ENCODE measurements at places on chromosomes 12 and 14.

GRCh38 chr12:18824287-18824686, 86.4 kb downstream of the CAPZA3 start:
- no peak for DNase-seq

DNA sequence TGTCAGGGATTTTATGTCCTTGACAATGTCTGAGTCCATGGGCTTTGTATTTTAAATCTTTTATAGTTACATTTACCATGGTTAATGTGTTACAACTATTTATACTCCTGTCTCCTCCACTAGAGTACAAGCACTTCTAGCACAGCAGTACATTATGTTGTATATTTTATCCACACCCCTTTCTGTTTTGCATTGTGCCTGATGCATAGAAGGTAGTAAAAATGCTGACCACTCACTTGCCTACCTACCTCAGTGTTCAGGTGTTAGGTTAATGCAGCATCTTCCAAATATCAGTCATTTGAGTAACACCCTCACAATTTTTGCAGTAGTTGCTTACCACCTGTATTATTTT, 31.1 kb upstream of the SLC38A2 start:
- no peak for DNase-seq

GRCh38 chr12:26247873-26248272, 52.5 kb downstream of the SSPN start:
- no peak for DNase-seq

DNA sequence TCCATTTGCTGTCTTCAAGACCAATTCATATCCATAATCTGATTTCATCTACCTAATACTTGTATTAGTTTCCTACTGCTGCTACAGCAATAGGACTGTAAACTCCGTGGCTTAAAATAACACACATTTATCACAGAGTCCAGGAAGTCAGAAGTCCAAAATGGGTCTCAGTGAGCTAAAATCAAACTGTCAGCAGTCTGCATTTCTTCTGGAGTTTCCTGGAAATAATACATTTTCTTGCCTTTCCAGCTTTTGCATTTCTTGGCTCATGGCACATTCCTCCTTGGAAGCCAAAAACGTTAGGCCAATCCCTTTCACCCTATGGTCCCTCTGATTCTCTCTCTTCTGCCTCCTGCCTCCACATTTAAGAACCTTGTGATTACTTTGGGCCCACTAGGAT, 239.8 kb downstream of the PRKD1 start:
- peak; percentile 8 for DNase-seq

DNA sequence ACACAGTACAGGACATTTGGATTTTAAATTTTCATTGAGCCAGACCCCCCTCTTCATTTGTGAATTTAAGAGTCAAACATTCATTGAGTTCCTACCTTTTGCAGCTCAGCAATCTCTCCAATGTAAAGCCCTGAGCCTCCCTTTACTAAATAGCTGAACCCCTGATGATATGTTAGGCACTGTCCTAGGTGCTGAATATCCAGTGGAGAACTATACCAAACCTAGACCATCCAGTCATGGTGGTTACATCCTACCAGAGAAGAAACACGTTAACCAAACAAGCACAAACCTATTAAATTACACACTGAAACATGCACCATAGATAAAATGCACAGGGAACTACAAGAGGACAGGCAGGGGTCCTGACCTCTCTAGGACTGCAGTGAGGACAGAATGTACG, 1585.3 kb upstream of the TMEM132C start:
- no peak for DNase-seq

- DNase-seq = no peak
These were observed 18.4 kb downstream of the PWP1 start for GRCh38 chr12:107704041-107704440.

- no peak for DNase-seq
These were observed 146.1 kb downstream of the KITLG start for GRCh38 chr12:88433997-88434703.

GRCh38 chr12:107510211-107510610, 175.4 kb upstream of the PWP1 start:
- no peak for DNase-seq

DNA sequence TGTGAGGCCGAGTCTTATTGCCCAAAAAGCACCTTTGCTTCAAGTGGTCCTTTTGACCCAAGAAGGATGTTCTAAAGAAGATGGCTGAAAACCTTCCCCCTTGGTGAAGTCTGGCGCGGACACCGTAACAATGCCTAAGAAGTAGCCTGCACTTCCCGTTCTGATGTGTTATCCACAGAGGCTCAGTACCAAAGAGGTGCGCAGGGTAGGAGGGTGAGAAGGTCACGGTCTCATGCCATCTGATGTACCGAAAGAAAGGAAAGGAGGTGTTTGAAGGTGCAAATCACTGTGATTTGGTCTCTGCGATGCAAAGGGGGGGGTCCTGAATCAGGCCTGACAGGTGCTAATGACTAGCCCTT, 9.9 kb downstream of the PEBP1 start:
- no peak for DNase-seq

Data from muscle of arm (tissue), 14 donors.